Activated T-cell treated with anti-CD3 and anti-CD28 coated beads, Interleukin-2, amount 50 U/mL, for 4 hours (primary cell): ENCODE measurements at places on chromosomes 12 and 14. TPM values are rescaled to one million over a fixed set of nuclear protein-coding genes. Genes with fewer than 3 reads are reported as not detected.

CLEC4D gene
- total RNA-seq = not detected

CAPZA3 gene
- total RNA-seq = not detected

ITGB7 gene
- 140 TPM for total RNA-seq

FIGNL2 gene
- total RNA-seq = 0.58 TPM

P3H3 gene
- total RNA-seq = 0.98 TPM

GPR68 gene
- 6.1 TPM for total RNA-seq

KCNK10 gene
- not detected for total RNA-seq

TC2N gene
- 12.9 TPM for total RNA-seq

UTP20 gene
- total RNA-seq = 68.3 TPM

PCED1B gene
- total RNA-seq = 71.2 TPM

STYK1 gene
- 0.32 TPM for total RNA-seq

BBOF1 gene
- total RNA-seq = 1.5 TPM

KCNH3 gene
- total RNA-seq = 1.6 TPM

RGS6 gene
- total RNA-seq = 0.03 TPM

PLCZ1 gene
- total RNA-seq = not detected

SLC39A9 gene
- 49.6 TPM for total RNA-seq

ACOT4 gene
- 2.3 TPM for total RNA-seq

TMTC2 gene
- total RNA-seq = 1.4 TPM

NRL gene
- total RNA-seq = 1.2 TPM

GLIPR1 gene
- total RNA-seq = 5.7 TPM

KLRG1 gene
- total RNA-seq = 5.4 TPM

ANKRD33 gene
- not detected for total RNA-seq

COQ6 gene
- total RNA-seq = 17.4 TPM

MANSC4 gene
- total RNA-seq = not detected

B4GALNT3 gene
- total RNA-seq = 0.87 TPM

LRRC43 gene
- total RNA-seq = not detected

ORMDL2 gene
- 49.9 TPM for total RNA-seq

FAM90A1 gene
- 0.34 TPM for total RNA-seq

CMA1 gene
- not detected for total RNA-seq

MIP gene
- not detected for total RNA-seq

TBC1D30 gene
- total RNA-seq = 0.24 TPM

GAS2L3 gene
- not detected for total RNA-seq

BBS10 gene
- total RNA-seq = 4.1 TPM

RNASE1 gene
- total RNA-seq = 0.40 TPM

MMP19 gene
- not detected for total RNA-seq

HAL gene
- total RNA-seq = 1.3 TPM

HIF1A gene
- 274 TPM for total RNA-seq

ALKBH1 gene
- 17.8 TPM for total RNA-seq

KRT74 gene
- not detected for total RNA-seq

MUCL1 gene
- not detected for total RNA-seq

ARMH4 gene
- not detected for total RNA-seq

BCAT1 gene
- 19.2 TPM for total RNA-seq

GDF3 gene
- total RNA-seq = not detected

CLEC2B gene
- 13.7 TPM for total RNA-seq

LRP1-AS gene
- total RNA-seq = not detected

GLT1D1 gene
- total RNA-seq = 0.18 TPM

RNASE7 gene
- not detected for total RNA-seq

FGF6 gene
- not detected for total RNA-seq

PPFIA2 gene
- total RNA-seq = not detected

TCL1A gene
- total RNA-seq = 0.32 TPM

ST8SIA1 gene
- 1.5 TPM for total RNA-seq

VAMP1 gene
- total RNA-seq = 22.9 TPM

NTF3 gene
- not detected for total RNA-seq

TRPV4 gene
- not detected for total RNA-seq

HCAR3 gene
- total RNA-seq = not detected

CDK17 gene
- 35.8 TPM for total RNA-seq

IKBIP gene
- total RNA-seq = 12.6 TPM
